ENCODE measurements at places on chromosomes 12 and 14.

DNA sequence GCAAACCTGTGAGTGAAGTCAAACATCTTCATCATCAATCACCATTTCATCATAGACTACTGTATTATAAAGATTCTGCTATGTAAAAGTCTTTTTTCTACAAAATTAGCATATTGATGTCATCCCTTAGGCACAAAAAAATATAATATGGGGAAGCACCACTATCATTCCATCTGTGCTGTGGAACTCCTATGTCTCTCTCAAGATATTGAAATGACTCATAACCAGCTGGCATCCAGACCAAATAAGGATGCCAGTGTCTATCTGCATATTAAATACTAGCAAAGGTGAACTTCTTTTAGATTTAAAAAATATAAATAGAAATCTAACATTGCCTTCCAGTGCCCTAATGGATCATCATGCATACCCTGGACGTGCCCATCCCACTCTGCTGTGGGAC is 17.9 kb upstream of the DCAF5 start:
- DNase-seq: no peak

- no peak for DNase-seq
Observed at GRCh38 chr12:95634622-95635621, 83.6 kb upstream of the USP44 start.

DNA sequence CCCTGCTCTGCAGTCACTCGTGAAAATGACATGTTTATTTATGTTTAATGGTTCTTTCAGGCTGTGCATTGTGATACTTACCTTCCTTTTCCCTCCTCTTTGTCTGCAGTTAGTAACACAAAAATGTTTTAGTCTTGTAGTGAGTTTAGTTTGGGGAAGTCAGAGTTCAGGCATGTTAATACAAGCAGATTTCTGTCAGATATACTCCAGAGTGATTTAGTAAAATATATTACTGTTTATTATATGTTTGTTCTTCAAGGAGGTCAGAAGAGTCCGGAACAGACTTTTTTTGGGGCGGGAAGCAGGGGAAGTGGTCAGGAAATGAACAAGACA is 28.7 kb downstream of the MSRB3 start:
- no peak for DNase-seq

GRCh38 chr12:113620437-113620976 is 148.8 kb upstream of the LHX5 start:
- DNase-seq: no peak

- no peak for DNase-seq
Observed at GRCh38 chr12:29054858-29055663, 94.0 kb upstream of the FAR2 start.

DNA sequence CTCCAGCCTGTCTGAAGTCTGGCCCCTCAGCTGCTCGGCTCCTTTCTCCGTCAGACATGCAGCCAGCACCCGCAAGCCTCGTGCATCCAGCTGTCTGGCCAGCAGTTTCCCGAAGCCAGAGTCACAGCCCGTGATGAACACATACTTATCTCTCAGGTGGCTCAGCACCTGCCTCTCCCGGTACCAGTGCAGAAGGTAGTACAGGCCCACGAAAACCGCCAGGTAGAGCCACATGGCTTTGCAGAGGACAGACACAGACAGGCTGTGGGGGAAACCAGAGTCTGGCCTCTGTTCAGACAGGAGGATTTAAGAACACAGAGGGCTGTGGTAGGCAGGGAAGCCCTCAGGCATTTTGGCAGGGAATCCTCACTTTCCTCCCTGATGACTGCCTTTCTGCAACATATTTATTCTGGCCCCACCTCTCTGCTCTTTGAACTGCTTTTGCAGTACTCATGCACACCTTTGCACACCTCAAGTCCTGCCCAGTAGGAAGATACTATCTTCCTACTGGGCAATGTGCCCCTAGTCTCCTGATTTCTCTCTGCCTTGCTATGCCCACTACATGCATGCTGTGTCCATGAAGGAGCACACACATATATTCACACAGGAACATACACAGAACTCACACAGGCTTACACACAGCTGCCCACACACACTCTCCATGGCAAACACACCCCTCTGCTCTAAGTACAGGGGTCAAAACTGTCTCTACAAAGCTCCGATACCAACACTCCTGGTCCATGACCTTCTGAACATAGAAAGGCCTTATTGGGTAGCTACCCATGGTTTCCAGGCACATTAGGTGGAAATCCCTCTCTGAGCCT is at the start of gene RDH16:
Gene RDH16, minus strand, starts transcription at position 380 of the 824 bp plus-strand sequence. Its CDS starts 146 bp downstream, at position 234.
- DNase-seq: no peak

- DNase-seq: no peak
Observed at GRCh38 chr12:42725809-42726208, 136.3 kb upstream of the PRICKLE1 start.

DNA sequence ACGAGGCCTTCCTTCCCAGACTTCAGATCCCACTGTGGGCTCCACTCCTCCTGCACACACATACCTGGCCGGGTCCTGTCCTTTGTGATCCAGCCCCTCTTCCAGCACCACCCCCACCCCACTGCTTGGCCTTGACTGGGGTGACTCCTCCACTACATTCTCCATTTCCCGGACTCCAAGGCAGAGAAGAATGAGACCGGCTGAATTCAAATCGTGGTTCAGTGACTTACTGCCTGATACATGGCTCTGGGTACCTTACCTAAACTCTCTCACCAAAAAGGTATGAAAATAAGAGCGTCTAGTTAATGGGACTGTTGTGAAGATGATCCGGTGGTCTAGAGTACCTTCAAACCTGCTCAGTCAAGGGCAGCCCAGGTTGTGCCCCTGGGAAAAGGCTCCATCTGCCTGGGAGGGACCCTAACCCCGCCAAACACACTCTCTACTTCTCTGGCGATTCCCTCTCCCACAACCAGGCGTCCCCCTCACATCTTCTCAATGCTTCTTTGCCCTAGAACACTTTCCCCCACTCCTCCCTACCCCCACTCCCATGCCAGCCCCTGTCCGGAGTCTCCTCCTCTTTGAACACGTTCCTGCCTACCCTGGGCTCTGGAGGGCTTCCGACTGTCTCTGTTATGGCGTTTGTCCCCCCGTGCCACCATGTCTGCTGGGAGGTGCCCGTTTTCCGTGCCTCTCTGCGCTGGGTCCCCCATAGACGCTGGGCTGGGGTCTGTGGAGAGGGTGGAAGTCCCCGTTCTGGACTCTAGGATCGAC is 1.5 kb upstream of the ZBTB42 start:
- DNase-seq: no peak

- DNase-seq: no peak
Observed at GRCh38 chr12:121301876-121302275, 5.4 kb upstream of the CAMKK2 start.

DNA sequence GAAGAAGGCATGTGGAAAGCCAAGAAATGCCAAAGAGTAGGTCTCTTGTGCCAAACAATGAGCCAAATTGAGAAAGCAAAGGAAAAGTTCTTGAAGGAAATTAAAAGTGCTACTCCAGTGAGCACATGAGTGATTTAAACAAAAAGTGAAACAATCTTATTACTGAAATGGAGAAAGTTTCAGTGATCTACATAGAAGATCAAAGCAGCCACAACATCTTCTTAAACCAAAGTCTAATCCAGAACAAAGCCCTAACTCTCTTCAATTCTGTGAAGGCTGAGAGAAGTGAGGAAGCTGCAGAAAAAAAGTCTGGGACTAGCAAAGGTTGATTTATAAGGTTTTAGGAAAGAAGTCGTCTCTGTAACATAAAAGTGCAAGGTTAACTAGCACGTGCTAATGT is 259.6 kb downstream of the FLRT2 start:
- DNase-seq: no peak

- no peak for DNase-seq
Observed at GRCh38 chr12:79706156-79706555, 15.4 kb upstream of the PAWR start.

DNA sequence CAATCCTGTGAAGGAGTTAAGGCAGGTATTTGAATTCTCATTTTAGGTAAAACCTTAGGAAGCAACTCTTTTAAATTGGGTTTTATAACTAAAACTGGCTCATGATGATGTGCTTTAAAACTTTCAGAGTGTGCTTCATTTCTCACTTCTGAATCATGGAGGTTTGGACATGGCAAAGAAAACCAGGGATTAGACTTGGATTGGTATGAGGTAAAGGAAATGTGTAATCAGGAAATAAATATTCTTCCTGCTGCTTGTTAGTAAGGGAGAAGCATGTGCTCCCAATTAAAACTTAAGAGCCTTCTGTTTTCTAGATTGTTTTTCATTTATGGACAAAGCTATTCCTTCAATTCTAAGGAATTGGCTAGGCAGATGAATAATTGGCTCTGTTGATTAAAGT is 57.4 kb downstream of the FBXO33 start:
- no peak for DNase-seq

GRCh38 chr12:68175557-68176061 is 16.1 kb upstream of the IFNG start:
- DNase-seq: peak; percentile 30

DNA sequence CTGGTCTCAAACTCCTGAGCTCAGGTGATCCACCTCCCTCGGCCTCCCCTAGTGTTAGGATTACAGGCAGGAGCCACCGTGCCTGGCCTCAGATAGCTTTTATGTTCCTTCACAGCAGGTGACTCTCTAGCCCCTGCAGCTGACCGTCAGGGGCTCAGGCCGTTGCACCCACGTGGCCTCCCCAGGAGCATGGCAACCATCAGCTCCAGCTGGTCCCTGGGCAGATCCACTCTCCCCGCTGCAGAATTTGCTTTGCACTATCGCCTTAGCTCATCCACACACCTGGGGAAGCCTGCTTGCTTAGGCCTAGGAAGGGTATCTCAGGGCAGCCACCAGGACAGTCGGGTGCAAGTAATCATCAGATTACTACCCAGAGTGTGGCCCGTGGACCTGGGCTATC is 62.6 kb downstream of the TSPAN9 start:
- no peak for DNase-seq

- DNase-seq: no peak
Observed at GRCh38 chr12:66838366-66838765, 159.5 kb upstream of the GRIP1 start.

- DNase-seq: no peak
Observed at GRCh38 chr12:123054371-123054770, 73.9 kb downstream of the ARL6IP4 start.

DNA sequence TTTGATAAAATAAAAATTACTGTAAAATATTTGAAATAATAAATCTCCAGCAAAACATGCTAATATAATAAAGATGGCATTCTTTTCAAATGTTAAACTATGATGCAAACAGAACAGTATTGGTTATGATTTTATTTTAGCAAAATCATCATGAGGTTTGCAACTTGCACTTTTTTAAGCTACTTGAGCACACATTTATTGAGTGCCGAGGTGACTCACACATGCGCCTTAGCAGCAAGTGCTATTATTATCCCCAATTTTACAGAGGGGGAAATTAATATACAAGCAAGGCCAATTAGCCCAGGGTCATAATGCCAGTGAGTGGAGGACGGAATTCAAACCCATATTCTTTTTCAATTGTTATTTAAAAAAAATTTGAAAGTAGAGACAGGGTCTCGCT is 7.3 kb downstream of the DYRK4 start:
- no peak for DNase-seq

DNA sequence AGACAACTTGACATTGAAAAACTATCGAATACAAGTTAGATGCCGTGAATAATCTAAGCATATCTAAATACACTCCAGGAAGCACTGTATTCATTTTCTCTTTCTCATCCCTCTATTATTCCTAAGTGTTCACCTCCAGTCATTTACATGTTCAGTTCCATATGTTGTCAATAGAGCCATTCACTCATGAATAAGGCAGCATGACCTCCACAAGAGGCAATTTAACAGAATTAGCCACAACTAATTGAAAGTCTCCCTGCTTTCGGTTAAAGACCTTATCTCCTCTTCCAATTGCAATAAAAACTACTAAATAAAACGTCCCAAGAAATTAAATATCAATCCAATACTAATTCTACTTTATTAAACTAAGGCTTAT is 1.8 kb downstream of the LRIG3 start:
- no peak for DNase-seq

- no peak for DNase-seq
Observed at GRCh38 chr12:64318605-64319004, 72.0 kb downstream of the C12orf56 start.

GRCh38 chr14:103870891-103871595 is 23.7 kb upstream of the PPP1R13B start:
- no peak for DNase-seq

All from stimulated activated CD4-positive, alpha-beta T cell treated with anti-CD3 and anti-CD28 coated beads, Interleukin-15, amount 100 ng/mL, for 1 hour (primary cell).